ENCODE measurements at places on chromosomes 3 and 15.

GRCh38 chr3:45031531-45031930 is 5.4 kb downstream of the CLEC3B start:
- DNase-seq = no peak

- DNase-seq = no peak
Observed at GRCh38 chr3:160973067-160973809, 131.9 kb downstream of the B3GALNT1 start.

DNA sequence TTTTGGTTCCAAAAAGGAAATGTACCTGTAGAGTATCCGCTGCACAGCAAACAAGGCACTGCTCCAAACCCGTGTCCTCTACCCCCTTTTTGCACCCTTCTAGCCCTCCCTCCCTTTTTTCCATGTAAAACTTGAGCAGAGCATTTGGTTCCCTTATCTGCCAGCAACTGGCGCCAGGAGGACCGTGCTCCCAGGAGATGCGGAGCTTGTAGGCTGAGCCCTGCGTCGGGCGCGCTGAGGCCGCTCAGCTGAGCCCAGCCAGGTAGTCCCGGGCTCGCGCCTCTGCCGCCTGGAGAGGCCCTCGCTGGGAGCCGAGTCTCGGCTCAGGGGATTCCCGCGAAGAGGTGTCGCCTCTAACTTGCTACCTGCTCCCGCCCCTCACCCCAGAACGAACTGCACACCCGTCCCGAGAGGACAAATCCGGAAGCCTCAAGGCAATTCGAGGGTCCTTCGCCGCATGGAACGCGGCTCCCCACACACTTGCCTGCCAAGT is 575 bp downstream of the TRPM7 start:
- peak; percentile 8 for DNase-seq

DNA sequence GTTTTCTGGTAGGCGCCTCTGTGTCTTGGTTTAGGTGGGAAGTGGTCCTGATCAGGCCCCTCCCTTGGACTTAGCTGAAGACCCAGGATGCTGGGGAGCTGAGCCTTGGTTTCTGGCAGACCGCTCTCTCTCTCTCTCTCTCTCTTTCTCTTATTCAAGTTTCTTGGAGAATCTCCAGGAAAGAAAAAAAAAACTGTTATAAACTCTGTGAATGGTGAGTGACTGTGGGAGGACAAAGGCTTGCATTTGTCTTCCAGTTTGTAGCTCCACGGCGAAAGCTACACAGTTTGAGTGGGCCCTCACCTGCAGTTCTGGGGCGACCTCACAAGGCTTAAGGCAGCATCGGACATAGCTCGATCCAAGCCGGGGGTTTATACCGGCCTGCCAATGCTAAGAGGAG is 7.5 kb downstream of the DET1 start:
- DNase-seq = no peak

GRCh38 chr3:62188681-62189375 is 184.5 kb downstream of the FEZF2 start:
- DNase-seq = peak; percentile 23

GRCh38 chr15:68279779-68280753 is 2.5 kb downstream of the FEM1B start:
- DNase-seq = no peak

DNA sequence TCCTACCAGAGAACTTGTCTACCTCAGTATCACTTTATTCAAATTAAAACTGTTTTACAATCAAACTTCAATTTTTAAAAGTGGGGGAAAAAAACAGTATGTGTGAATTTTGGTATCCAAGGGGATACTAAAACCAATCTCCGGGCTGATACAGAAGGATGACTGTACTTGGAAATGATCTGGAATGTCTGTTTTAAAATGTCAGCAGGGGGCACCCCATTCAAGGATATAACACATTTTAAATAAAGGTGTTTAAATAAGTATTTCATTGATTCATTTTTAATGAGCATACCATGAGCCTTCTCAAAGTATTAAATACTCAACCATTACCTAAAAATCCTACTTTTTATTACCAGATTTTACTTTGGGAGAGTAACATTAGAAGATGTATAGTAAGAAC is 67.9 kb downstream of the ULK4 start:
- DNase-seq = no peak

- no peak for DNase-seq
Observed at GRCh38 chr15:38414357-38414756, 39.6 kb upstream of the FAM98B start.

DNA sequence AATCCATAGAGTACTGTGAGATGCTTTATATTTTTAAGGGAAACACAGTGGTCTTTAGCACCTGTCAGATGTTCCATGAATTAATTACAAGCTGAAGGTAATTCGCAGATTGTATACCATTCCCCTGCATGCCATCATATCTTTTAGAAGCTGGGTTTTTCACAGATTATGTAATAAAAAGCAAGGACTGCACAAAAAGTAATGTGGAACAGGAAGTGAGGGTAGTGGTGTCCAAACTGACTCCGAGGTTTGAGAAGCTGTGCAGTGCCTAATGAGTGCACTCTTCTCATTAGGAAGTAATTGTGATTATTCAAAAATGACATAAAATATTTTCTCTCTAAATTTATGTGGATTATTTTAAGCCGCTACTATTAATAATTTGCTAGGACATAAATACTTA is 123.2 kb downstream of the GOLIM4 start:
- no peak for DNase-seq

DNA sequence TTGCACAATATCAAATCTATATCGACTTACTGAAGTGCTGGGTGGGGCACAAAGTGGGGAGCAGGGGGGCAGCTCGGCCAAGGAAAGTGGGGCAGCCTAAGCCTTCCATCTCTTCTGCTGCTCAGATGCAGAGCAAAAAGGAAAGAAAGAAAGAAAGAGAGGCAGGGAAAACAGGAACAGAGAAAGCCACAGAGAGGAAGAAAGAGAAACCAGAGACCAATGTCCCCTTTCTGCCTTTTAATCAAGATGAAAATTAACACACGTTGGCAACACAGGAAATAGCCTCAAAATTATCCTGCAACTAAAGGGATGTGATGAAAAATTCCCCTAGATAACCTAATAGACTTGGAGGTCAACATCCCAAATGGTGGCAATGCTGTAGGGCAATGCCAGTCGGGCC is 72.2 kb upstream of the RAD18 start:
- no peak for DNase-seq

GRCh38 chr3:50272911-50273688 is 4.2 kb downstream of the SEMA3B start:
- peak; percentile 33 for DNase-seq

GRCh38 chr3:69458803-69459365 is 73.0 kb upstream of the FRMD4B start:
- DNase-seq = no peak

- DNase-seq = no peak
Observed at GRCh38 chr15:69026355-69026754, 11.9 kb downstream of the NOX5 start.

GRCh38 chr15:69323893-69324430 is 25.2 kb downstream of the PAQR5 start:
- DNase-seq = no peak

DNA sequence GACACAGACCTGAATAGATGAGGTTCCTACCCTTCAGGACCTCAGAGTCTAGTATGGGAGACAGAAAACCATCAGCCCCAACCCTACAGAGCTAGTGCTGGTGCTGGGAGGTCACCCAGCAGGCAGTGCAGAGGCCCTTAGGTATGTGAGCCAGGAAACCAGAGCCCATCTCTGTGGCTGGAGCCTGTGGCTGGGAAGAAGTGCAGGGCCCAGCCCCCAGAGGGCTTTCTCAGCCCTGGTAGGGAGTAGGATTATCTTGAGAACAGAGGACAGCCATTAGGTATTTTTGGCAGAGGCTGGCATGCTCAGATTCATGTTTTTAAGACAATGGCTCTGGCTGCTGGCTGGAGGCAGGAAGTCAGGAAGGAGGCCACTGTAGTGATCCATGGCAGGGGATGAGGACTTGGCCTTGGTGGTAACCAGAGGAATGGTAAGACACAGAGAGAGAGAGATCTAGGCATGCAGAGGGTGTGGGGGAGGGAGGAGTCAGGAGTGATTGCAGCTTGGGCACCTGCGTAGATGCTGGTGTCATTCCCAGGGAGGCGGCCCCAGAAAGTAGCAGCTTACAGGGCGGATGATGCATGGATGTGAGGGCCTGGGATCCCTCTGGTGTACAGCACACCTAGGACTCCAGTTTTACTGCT is 220.9 kb upstream of the EIF1B start:
- no peak for DNase-seq

GRCh38 chr3:195806211-195806915 is 5.4 kb downstream of the MUC4 start:
- DNase-seq = no peak

- no peak for DNase-seq
Observed at GRCh38 chr3:46100812-46101211, 73.5 kb upstream of the XCR1 start.

GRCh38 chr3:41207355-41207754 is 8.1 kb downstream of the CTNNB1 start:
- no peak for DNase-seq

GRCh38 chr3:173216063-173216462 is 75.0 kb upstream of the SPATA16 start:
- no peak for DNase-seq

- no peak for DNase-seq
Observed at GRCh38 chr15:98565566-98565965, 82.8 kb upstream of the IGF1R start.

DNA sequence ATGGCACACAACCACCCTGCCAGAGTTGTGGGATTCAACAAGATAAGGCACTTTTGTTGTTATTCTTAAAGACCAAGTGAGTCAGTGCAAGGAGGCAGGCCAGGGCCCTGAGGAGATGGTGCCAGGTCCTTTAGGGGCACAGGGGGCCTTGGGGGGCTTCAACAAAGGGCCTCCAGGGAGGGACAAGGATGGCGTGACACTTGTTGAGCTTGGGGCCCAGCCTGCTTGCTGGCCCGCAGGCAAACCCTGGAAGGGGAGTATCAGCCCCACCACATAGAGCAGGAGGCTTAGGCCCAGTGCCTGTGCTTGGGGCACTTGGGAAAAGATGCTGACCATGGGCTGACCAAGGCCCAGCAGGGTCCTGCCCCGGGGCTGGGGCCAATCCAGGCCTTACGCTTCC is 5.5 kb downstream of the IQSEC1 start:
- DNase-seq = no peak

DNA sequence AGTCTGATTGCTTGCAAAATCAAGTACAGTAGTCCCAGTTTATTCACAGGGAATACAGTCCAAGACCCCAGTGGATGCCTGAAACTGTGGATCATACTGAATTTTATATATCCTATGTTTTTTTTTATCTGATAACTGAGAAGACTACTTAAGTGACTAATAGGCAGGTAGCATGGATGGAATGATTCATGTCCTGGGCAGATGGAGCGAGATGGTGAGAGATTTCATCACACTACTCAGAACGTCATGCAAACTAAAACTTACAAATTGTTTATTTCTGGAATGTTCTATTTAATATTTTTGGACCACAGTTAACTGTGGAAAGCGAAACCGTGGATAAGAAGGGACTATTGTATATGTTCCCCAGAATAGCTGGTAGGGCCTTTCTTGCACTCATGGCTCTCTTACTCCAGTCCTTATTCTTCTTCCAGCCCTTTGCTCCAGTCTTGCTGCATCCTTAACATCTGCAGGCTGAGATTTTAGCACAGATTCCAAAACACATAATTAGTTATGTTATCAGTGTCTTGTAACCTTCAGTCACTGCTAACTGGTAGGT is 290.0 kb downstream of the ADAMTSL3 start:
- DNase-seq = no peak

GRCh38 chr3:45803252-45803935 is 7.1 kb upstream of the SLC6A20 start:
- no peak for DNase-seq

- no peak for DNase-seq
Observed at GRCh38 chr3:160738048-160738447, 18.0 kb upstream of the PPM1L start.

DNA sequence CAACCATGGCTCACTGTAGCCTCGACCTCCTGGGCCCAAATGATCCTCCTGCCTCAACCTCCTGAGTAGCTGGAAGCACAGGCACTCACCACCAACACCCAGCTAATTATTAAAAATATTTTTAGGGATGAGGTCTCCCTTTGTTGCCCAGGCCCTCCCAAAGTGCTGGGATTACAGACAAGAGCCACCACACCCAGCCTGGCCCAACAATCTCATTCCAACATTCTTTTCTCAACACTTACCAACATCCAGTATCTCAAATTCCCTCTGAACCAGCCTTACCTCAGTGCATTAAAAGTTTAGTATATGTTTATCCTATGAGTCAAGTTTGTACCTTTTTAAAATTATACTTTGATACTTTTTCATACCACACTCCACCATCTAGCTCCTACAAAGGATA is 25.0 kb downstream of the ANXA2 start:
- no peak for DNase-seq

- no peak for DNase-seq
Observed at GRCh38 chr3:32493437-32494414, 8.9 kb downstream of the CMTM6 start.

GRCh38 chr3:195511136-195511535 is 32.0 kb downstream of the PPP1R2 start:
- DNase-seq = no peak

- no peak for DNase-seq
Observed at GRCh38 chr3:106877627-106878026, 499.6 kb upstream of the CCDC54 start.

DNA sequence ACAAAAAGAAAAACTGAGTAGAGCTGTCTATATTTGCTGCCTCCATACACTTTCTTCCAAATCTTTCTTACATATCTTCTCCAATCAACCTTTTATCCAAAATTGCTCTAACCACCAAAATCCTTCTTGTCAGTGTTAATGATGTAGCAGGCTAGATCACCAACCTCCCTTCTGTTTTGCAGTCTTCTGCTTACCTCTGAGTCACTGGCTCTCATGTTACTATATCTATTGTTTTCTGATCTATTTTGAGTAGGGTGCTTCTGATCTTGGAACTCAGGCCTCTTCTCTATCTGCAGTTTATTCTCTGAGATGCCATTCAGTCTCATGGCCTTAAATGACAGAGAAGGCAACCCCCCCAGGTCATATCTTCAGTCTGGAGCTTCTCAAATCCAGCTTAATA is 26.3 kb upstream of the AADAC start:
- no peak for DNase-seq

GRCh38 chr15:89195836-89196235 is 25.5 kb downstream of the RLBP1 start:
- DNase-seq = no peak

GRCh38 chr15:93290618-93290946 is 201.6 kb upstream of the RGMA start:
- no peak for DNase-seq

DNA sequence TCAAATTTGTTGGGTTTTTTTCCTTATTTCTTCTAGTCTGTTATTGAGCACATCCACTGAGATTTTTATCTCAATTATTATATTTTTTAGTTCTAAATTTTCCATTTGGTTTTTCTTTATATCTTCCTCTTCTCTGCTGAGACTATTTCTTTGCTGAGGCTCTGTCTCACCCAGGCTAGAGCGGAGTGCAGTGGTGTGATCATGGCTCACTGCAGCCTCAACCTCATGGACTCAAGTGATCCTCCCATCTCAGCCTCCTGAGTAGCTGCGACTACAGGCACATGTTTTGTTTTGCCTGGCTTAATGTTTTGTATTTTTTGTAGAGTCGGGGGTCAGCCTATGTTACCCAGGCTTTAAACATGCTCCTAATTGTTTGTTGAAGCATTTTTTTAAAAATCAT is 10.2 kb downstream of the CTDSPL start:
- DNase-seq = no peak
